ENCODE measurements at places on chromosomes 11 and 22.
A peak's percentile ranks its signal among the peaks of the same experiment; 100 is the strongest.

DNA sequence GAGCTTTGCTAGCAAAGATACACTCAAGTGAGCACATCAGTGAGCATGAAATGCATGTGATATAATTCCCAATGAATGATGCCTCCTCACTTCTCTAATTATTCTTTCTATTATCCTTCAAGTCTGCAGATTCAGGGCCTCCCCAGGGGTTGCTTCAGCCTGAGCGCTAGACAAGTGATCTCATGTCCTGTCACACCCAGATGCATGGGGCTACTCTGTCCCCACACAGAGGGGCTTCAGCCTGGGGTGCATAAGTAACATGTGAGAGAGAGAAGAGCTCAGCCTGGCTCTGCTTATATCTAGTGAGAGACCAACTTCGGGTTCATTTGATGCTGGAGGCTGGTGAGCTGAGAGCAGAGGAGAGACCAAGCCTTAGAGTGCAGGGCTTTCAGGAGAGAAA is 85.2 kb downstream of the VPREB1 start:
- no peak for DNase-seq

- no peak for DNase-seq
Observed at GRCh38 chr22:41366323-41367029, 15.3 kb upstream of the TEF start.

- no peak for DNase-seq
Observed at GRCh38 chr11:59617876-59618275, 2.3 kb upstream of the OSBP start.

- no peak for DNase-seq
Observed at GRCh38 chr11:1234771-1235305, 12.0 kb downstream of the MUC5B start.

DNA sequence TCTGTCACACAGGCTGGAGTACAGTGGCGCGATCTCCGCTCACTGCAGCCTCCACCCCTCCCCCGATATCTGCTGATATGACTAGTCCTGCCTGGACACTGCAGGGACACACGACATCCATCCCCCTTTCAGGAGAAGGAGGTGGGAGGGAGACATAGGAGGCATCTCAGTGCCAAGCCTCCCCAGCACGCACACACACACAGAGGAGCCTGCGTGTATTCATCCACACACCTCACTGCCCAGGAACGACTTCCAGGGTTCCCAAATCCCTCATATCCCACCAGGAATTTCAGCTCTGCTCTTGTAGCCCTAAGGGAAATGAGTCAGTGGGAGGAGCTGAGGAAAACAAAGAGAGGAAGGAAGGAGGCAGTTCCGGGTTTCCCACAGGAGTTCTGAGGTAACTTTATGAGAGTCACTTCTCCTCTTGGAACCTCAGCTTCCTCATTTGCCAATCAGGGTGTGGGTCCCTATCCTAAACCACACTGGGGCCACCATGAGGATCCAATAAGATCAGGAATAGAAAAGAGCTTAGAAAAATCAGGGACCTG is 37.2 kb upstream of the ACER3 start:
- DNase-seq, result no peak

DNA sequence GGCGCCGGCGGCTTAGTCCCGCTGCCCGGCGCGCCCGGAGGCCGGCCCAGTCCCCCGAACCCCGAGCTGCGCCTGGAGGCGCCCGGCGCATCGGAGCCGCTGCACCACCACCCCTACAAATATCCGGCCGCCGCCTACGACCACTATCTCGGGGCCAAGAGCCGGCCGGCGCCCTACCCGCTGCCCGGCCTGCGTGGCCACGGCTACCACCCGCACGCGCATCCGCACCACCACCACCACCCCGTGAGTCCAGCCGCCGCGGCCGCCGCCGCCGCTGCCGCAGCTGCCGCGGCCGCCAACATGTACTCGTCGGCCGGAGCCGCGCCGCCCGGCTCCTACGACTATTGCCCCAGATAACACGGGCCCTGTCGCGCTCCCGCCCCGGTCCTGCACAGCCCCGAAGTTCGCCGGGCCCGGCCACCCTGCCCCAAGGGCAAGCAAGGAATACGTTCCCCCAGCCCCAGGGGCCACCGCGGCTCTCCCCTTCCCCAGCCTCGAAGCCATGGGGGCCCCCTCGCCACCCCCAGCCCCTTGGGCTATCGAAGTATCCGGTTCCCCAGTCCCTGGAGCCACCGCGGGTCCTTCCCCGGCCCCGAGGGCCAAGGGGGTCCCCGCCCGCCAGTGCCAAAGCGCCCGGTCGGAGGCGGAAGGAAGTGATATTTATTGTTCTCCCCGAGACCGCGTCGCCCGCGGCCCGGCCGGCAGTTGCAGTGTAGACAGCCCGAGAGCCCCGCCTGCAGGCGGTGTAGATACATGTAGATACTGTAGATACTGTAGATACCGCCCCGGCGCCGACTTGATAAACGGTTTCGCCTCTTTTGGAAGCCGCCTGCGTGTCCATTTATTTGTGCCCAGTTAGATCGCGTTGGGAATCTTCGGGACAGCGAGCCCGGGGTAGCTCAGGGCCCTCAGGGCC is 6.2 kb downstream of the TBX1 start:
- peak; percentile 23 for DNase-seq

DNA sequence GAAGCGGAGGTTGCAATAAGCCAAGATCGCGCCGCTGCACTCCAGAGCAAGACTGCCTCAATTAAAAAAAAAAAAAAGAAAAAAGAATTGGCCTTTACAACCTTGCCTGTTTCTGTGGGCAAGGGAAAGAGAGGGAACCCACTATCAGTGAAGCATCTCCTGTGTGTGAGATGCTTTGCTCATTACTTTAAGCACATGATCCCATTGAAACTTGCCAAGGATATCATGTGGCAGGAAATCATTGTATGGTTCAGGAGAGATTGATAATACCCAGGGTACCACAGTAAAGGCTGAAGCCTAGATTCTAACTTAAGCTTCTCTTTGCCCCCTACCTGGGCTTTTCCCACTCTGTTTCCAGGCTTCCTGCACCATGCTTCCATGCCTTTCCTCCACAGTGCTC is 3.6 kb downstream of the LDLRAD3 start:
- no peak for DNase-seq

GRCh38 chr11:2452321-2453012 is 7.7 kb downstream of the KCNQ1 start:
- DNase-seq, result no peak

DNA sequence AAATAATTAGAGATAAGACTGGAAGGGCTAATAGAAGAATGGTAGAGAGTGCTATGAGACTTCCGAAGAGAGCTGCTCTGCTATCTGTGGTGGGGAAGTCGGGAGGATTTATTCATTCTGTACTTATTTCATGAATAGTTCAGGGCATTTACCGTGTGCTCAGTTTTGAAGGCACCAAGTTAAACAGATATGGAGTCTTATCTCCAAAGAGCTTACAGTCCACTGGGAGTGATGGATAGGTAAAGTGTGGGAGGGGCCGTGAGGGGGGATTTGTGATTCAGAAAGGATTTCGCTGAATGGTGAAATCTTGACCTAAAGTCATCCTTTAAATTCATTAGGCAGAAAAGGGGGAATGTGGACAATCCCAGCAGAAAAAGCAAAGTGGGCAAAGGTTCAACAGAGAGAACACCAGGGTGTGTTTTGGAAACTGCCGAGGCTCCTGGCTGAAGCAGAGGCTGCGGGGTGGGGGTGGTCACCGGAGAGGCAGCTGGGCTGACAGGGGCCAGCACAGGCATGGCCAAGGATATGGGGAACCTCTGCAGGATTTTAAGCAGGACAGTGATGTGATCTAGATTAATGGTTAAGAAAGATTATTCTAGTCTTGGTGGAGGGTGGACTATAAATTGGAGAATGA is 91.2 kb downstream of the UBASH3B start:
- DNase-seq, result no peak

- no peak for DNase-seq
Observed at GRCh38 chr22:24554313-24555164, at the start of gene GUCD1. TSS of gene GUCD1 (minus strand) at chr22:24555138. CDS start at chr22:24554991, 147 bp downstream.

GRCh38 chr22:49602481-49602880 is 225.2 kb downstream of the BRD1 start:
- no peak for DNase-seq

DNA sequence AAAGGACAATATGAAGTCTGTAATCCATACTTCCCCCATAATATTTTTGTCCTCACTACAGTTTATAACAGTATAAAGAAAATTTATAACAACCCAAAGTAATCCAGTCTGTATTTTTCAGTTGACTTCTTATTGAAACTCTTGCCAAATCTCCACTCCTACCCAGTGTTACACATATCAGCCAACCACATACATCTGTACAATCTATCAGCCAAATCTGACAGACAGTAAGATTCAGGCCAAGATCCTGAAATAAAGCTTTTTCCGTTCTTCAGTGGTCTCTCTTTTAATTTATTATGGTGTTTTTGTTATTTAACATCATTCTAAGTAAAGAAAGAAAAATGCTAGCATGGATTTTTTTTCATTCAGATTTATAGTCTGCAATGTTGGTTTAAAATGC is 2370.9 kb upstream of the RAG2 start:
- DNase-seq, result no peak

- no peak for DNase-seq
Observed at GRCh38 chr11:83061883-83062282, 9.8 kb downstream of the RAB30 start.

GRCh38 chr11:1301220-1302000 is 8.0 kb downstream of the TOLLIP start:
- DNase-seq, result no peak

DNA sequence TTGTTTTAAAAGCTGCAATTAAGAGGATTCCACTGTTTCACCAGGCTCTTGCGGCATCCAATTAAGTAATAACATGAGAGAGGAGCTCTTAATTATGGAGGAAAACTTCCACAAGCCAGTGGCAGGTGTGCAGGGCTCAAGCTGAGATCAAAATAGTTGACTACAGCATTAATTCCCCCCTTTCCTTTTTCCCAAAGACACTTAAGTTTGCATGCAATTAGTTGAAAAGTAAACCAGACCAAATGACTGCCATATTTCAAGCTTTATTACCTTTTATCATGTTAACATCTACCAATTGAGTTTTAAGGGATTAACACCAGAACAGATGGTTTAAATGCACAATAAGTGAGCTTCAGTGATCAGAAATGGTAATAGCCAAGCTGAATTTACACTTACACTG is 32.1 kb downstream of the FAM168A start:
- DNase-seq, result no peak

DNA sequence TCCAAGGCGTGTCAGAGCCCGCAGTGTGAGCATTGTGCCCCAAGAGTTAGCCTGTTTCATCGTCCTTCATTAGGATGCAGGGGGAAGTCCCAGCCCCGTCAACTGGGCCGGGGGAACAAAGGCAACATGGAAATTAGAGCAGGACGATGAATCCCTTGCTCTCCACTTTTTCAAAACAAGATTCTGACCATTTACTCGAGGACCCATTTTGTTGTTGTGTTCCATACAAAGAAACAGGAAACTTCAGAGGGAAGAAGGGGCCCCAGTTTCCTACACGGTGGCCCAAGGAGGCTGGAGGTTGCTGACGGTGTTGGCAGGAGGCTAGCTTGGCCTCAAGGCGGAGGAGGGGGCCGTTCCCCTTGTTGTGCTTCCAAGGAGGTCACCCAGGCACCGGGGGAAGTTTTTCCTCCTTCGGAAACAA is 44.0 kb upstream of the SLC1A2 start:
- DNase-seq, result no peak

All from stimulated activated CD4-positive, alpha-beta T cell treated with anti-CD3 and anti-CD28 coated beads, Interleukin-1b, Interleukin-23, amount 100 ng/mL, for 4 hours (primary cell).